Activated CD4-positive, alpha-beta memory T cell treated with anti-CD3 and anti-CD28 coated beads, Interleukin-2, amount 10 ng/mL, durations not matched to agents 7 days and 5 days (primary cell): ENCODE measurements at places on chromosomes 1 and 21. TPM values are rescaled to one million over a fixed set of nuclear protein-coding genes. Genes with fewer than 3 reads are reported as not detected.

GRCh38 chr1:56811331-56811730, 7.9 kb downstream of the FYB2 start:
- no peaks in the 10 kb centered on the region for H3K36me3 ChIP-seq
- H3K27me3 ChIP-seq, result peaks cover 8% of the 10 kb centered on the region
- no peak overlapping the region for H3K27ac ChIP-seq
- H3K4me3 ChIP-seq, result no peak overlapping the region
- H3K4me1 ChIP-seq, result no peaks in the 10 kb centered on the region
- no peak for DNase-seq

- no peak overlapping the region for H3K27ac ChIP-seq
- DNase-seq, result no peak
- H3K36me3 ChIP-seq, result peaks cover 12% of the 10 kb centered on the region
- no peak overlapping the region for H3K4me3 ChIP-seq
- H3K4me1 ChIP-seq, result peaks cover 51% of the 10 kb centered on the region
- H3K27me3 ChIP-seq, result peaks cover 7% of the 10 kb centered on the region
Observed at GRCh38 chr1:169601096-169601881, 15.0 kb upstream of the F5 start.

GRCh38 chr1:2428490-2428889, 16.1 kb upstream of the PEX10 start:
- no peak for DNase-seq
- no peaks in the 10 kb centered on the region for H3K36me3 ChIP-seq
- no peaks in the 10 kb centered on the region for H3K4me1 ChIP-seq

GRCh38 chr21:27157097-27157496, 190.2 kb upstream of the ADAMTS5 start:
- DNase-seq, result no peak
- no peaks in the 10 kb centered on the region for H3K27me3 ChIP-seq
- no peaks in the 10 kb centered on the region for H3K4me1 ChIP-seq
- no peaks in the 10 kb centered on the region for H3K36me3 ChIP-seq
- H3K27ac ChIP-seq, result no peak overlapping the region

GRCh38 chr1:225539069-225539468, 111.2 kb upstream of the LBR start:
- no peaks in the 10 kb centered on the region for H3K36me3 ChIP-seq
- no peak overlapping the region for H3K4me3 ChIP-seq
- no peak for DNase-seq
- no peaks in the 10 kb centered on the region for H3K4me1 ChIP-seq

GRCh38 chr1:228304225-228304624, 96.4 kb downstream of the OBSCN start:
- no peak for DNase-seq
- H3K4me1 ChIP-seq, result no peaks in the 10 kb centered on the region
- peaks cover 11% of the 10 kb centered on the region for H3K36me3 ChIP-seq
- no peak overlapping the region for H3K27ac ChIP-seq

DNA sequence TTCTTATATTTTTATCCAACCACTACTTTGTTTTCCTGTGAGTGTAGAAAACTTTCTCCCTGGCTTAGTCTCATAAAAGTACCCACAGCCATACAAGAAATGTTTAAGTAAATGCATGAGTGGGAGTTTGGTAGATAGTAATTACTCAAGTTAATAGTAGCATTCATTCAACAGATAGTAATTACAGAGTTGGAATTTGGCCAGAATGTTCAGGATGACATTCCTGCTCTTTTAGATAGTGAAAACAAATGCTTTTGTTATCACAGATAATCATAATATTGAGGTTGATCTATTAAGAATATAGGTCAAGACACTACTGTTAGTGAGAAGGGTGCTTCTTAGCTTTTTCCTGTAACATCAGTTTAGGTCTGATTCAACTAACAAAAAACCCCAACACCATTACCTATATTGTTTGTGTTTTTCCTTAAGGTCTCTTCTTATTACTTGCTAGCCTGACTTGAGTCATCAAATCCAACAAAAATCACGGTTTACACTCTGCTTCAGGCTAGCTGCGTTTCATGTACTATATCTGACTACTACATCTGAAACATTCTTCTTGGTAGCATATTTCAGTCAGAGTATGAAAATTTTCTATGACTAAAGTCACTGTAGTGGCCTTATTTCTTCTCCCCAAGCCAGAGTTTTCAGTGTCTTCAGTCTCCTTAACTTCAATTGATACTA, 163.7 kb downstream of the HS2ST1 start:
- H3K4me3 ChIP-seq, result no peak overlapping the region
- DNase-seq, result no peak
- H3K27ac ChIP-seq, result no peak overlapping the region
- H3K4me1 ChIP-seq, result peaks cover 4% of the 10 kb centered on the region
- no peaks in the 10 kb centered on the region for H3K27me3 ChIP-seq

- H3K4me1 ChIP-seq, result peaks cover 39% of the 10 kb centered on the region
- no peak for DNase-seq
- peaks cover 45% of the 10 kb centered on the region for H3K36me3 ChIP-seq
- H3K27me3 ChIP-seq, result no peaks in the 10 kb centered on the region
Observed at GRCh38 chr1:231242516-231243198, 1.6 kb downstream of the GNPAT start.

The PRAMEF4 gene
- not detected for total RNA-seq

The ARHGEF10L gene
- total RNA-seq, result not detected

The HPCAL4 gene
- 2.4 TPM for total RNA-seq
